CD8-positive, alpha-beta memory T cell (primary cell): ENCODE measurements at places on chromosomes 3 and 15. TPM values are rescaled to one million over a fixed set of nuclear protein-coding genes. Genes with fewer than 3 reads are reported as not detected.

The ESYT3 gene
- 0.07 TPM for total RNA-seq

DNA sequence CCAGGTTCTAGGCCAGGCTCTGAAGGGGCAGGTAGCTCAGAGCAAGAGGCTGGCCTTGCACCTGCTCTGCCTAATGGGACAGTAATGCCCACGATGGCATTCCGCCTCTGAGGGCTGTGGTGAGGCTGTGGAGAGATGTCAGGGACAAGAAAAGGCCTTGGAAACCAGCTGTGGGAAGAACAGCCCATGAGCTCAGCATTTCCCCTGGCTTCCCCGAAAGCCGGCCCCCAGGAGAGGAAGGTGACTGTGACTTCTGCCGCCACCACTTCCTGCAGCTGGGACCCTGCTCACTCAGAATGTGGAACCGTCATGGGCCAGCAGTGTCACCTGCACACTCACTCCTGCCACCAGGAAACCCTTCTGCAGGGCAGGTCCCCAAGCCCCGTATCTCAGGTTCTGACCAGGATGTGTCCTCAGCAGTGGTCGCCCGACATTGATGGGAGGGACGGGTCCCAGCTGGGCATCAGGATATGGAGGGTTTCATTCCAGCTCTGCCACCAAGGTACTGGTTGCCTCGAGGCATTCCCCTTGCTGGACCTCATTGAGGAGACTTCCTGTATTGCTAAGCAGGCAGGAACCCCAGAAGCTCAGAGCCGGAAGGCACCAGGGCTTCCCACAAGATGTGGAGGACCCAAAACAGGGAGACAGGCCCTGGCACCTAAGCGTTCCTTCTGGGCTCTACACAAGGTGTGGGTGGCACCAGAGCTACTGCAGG, 30.7 kb downstream of the SEMA7A start:
- no peaks in the 10 kb centered on the region for H3K36me3 ChIP-seq
- H3K27ac ChIP-seq: peak overlapping the region; percentile 39
- peak overlapping the region; percentile 11 for H3K4me3 ChIP-seq

DNA sequence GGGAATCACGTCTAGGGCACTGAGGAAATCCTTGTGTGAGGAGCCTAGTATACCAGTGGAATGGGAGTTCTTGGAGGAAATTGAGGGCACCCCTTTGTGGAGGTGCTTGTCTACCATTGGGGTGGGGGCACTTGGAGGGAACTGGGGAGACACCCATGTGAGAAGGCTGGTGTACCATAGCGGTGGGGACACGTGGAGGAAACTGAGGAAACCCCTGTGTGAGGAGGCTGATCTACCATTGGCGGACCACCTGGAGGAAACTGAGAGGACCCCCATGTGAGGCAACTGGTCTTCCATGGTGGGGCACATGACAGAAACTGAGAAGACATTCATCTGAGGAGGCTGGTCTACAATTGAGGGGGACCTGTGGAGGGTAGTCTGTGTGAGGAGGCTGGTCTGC, 164.5 kb downstream of the FBLN2 start:
- H3K4me1 ChIP-seq: no peaks in the 10 kb centered on the region
- no peaks in the 10 kb centered on the region for H3K36me3 ChIP-seq
- no peak overlapping the region for H3K27ac ChIP-seq
- H3K4me3 ChIP-seq: no peak overlapping the region

GRCh38 chr15:85597155-85597815, 197.4 kb downstream of the KLHL25 start:
- no peak overlapping the region for H3K4me3 ChIP-seq
- no peaks in the 10 kb centered on the region for H3K27me3 ChIP-seq
- no peak for DNase-seq
- H3K27ac ChIP-seq: no peak overlapping the region

DNA sequence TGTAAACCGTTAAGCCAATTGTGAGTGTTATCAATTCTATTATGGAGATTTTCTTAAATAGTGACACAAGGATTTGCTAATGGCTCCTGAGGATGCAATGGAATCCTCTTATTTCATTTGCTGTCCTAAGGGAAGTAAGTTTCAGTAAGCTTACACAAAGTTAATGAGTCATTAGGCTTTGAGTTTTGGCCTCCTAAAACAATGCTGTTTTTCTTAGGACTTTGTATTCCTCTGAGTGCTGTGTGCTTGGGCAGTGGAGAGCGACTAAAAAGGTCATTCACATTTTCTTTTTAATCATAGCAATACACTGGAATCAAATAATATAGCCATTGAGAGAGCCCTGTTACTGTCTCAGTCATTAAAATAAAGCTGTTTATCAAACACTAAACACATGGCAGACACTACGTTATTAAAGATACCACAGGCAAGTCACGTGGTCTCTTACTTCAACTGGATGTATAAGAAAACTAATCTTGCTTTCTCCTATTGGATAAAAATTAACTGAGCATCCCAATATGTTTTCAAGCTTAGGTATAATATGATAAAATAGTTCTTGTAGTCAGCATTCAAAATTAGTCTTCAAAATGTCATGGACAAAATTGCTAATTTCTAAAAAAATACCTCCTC, 290.8 kb downstream of the NLGN1 start:
- H3K4me1 ChIP-seq: no peaks in the 10 kb centered on the region
- no peak overlapping the region for H3K4me3 ChIP-seq
- H3K36me3 ChIP-seq: no peaks in the 10 kb centered on the region
